Right cardiac atrium (tissue), 5 donors: ENCODE measurements at places on chromosomes 4 and X. TPM values are rescaled to one million over a fixed set of nuclear protein-coding genes. Genes with fewer than 3 reads are reported as not detected.

DNA sequence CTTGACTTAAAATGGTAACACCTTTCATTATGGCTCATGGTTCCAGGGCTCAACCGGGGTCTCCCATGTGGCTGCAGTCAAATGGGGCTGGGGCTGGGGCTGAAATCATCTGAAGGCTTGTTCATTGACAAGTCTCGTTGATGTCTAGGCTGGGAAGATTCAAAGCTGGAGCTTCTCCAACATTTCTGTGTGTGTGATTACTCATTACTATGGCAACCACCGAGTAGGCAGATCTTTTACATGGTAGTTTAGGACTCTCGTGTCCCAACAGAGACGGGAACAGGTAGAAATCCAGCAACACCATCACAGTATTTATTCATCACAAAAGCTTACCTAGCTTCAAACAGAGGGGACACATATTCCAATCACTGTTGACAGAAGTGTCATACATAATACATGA is 7.8 kb downstream of the YTHDC1 start:
- no peak for DNase-seq

- no peak for DNase-seq
Observed at GRCh38 chrX:56833626-56834025, 104.6 kb downstream of the NBDY start.

DNA sequence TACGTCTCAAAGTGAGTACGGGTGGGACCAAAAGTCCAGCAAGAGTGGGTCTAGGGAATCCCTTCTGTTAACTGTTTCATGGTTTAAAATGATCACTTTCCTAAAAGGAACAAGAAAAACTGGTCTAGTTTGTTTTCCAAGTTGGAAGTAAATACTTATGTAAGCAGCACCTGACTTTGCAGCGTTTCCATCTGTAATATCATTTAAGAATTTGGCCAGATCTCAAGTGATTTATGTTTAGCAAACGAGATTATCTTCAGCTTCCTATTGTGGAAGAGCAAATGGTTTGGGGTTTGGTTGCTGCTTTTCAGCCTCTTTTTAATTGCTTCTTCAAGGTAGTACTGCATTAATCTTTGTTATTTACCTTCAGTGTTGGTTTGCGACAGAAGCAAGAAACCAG is 50.4 kb downstream of the FHIP1A start:
- DNase-seq, result no peak

DNA sequence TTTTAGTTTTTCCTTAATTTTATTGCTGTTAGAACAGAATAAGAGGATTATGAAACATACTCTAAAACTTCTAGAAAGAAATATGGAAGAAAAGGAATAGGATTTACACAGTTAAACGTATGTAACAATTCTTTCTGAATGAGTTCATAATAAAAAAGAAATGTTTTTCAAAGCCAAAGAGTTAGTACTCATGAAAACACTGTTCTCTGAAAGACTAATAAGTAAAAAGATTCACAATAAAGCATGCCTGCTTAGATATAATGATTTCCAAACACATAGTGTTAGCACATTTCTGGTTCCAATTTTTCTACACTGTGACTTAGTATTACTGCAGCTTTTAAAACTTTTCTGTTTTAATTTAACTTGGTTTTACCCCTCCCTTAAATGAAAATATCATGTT is 49.8 kb upstream of the PRSS48 start:
- no peak for DNase-seq

DNA sequence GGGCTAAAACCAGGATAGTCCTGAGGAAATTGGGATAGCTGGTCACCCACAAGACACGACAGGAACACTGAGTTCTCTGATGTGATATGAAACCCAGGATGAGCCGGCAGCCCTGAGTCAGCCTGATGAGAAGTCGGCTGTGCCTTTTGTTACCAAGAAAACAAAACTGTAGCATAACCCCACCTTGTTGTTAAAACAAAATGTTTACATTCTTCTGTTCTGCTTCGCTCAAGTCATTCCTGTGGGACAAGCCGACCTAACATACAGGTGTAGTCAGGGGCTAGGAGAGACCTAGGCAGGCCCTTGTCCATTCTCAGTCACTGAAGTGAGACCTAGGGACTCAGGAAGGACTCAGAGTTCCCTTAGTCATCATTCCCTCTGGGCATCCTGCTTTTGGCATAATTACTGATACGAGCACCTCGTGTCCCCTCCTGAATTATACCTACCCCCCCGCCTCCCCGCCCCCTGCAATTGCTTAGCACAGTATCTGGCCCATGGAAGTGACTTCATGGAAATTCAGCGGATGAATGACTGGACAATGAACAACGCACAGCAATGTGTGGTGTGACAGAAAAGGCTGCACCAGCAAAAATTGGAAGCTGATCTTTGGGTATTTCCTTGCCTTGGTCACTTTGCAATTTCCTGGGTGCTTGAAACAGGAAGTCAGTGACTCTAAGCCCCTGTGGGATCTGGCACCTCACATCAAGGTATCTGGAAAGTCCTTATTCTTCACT is 31.9 kb upstream of the TLR2 start:
- no peak for DNase-seq

- no peak for DNase-seq
Observed at GRCh38 chrX:54675762-54676161, 122.3 kb downstream of the ITIH6 start.

DNA sequence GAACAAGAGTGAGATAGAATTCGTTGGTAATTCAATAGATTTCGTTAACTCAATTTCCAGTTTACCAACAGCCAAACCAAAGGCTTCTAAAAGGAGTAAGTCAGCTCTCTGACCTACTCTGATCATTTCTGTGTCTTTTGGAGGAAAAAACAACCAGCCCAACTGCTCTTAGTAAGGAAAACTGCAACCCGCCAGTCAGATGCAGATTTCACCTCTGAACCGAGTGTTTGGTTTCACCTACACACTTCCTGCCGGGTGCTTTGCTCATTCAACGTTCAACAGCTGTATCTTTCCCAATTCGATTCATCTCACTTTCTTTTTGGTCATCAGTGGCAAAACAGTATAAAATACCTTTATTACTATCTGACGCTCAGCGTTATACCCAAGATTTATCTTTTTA is 24.5 kb downstream of the TMSB4X start:
- no peak for DNase-seq

DNA sequence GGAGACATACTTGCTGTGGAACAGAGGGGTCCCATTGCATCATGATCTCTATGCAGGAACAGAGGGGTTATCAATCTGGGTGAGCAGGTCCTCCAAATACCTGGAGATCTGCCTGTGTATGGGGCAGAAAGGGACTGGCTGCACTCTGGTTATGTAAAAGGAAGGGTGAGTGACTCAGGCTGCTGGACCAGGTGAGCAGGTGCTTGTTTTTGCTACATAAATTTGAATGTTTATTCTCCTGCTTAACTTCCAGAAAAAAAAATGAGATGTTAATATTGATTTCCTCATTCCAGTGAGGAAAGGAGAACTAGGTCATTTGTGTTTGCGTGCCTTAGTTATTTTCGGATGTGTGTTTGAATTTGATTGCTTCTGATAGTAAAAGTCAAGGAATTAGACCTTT is 225.8 kb upstream of the TRAM1L1 start:
- no peak for DNase-seq

DNA sequence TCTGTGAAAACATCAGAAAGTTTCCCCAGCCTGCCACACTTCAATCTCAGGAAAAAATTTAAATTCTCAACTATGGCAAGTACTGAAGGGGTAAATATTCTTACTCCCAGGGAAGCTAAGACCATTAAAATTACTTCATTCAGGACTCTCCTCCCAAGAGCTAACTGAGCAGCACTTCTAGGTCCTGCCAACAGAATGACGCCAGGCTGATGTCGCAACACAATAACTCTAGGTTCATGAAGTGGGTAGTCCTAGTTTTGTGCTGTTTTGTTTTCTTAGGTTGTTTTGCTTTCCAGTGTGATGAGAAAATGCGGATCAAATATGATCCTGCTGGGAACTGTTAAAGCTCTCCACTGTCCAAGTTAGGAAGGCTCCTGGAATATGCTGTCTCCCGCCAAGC is 180.0 kb downstream of the NKX6-1 start:
- DNase-seq, result no peak

- no peak for DNase-seq
Observed at GRCh38 chrX:78307665-78308064, 19.7 kb downstream of the CYSLTR1 start.

DNA sequence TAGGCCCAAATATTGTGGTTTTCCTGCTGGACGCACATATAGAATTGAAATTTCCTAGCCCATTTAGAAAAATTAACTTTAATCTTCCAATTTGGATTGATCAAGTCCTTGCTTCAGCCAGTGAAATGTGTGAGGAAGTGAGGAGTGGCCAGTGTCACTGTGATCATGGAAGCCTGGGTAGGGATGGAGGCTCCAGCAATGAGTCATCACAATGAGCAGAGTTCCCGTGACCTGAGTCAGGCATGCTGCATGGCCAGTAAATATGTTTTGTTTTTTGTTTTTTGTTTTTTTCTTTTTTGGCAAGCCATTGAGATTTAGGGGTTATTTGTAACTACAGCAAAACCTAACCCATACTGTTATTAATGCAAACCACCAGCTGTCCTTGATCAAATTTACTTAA is 52.1 kb downstream of the IDS start:
- DNase-seq, result no peak

- DNase-seq, result no peak
Observed at GRCh38 chr4:129345609-129346008, 249.7 kb downstream of the C4orf33 start.

DNA sequence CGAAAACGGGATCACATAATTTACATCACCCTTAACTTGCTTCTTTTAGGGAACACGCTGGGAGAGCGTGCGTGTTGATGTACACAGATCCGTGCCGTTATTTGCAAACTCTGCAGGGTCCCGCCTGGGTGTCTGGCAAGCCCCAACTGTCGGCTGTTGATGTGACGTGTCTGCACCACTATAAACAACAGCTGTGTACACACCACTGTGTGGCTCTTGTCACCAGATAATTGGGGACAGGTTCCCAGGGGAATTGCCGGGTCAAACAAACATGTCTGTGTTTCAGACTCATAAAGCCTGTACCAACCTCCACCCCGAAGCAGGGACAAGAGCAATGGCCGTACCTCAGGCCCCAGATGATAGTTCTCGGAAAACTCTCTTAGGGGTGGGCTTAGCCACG is 105.0 kb upstream of the AFAP1 start:
- no peak for DNase-seq

DNA sequence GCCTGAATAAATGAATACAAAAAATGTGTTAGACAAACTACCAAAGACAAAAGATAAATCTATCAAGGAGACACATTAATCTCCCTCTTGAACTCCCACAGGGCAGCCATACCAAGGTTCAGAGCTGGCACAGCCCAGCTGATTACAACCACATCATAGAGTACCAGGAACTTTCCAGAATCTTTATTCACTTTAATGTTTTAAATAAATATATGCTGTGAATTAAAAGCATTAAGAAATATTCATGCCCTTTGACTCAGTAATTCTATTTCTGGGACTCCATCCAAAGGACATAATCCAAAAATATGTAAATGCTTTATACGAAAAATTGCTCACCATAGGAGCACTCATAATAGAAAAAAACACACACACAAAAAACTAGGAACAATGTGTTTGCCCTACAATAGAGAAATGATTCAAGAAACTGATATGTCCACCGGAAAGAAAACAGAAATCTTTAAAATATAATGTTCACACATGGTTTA is 126.0 kb downstream of the LDB2 start:
- DNase-seq, result no peak

DNA sequence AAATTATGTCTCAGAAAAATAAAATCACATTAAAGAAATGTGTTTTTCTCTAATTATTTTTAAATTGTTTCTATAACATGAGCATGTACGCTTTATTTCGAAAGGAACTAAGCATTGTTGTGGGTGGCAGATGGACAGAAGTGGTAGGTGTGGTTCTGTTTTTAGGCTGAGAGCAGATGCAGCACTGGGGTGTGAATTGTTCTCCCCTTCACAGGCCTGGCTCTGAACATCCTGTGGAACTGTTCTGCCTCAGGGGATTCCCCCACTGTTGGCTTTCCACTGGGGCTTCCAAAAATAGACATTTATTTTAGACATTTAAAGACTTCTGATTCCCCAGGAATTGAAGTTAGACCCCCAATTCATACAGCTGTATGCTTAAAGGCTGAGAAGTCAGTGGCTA is 41.9 kb upstream of the PDHA2 start:
- no peak for DNase-seq

DNA sequence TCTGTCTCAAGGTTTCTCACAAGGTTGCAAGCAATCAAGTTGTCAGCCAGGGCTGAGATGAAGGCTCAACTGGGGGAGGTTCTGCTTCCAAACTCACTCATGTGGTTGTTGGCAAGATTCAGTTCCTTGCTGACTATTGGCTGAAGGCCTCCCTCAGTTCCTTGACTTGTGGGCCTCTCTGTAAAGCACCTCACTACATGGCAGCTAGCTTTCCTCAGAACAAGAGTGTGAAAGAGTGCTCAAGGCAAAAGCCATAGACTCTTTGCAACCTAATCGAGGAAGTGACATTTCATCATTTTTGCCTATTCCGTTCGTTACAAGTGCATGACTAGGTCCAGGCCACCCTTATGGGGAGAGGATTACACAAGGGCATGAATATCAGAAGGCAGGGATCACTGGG is 52.0 kb downstream of the CXorf58 start:
- no peak for DNase-seq

DNA sequence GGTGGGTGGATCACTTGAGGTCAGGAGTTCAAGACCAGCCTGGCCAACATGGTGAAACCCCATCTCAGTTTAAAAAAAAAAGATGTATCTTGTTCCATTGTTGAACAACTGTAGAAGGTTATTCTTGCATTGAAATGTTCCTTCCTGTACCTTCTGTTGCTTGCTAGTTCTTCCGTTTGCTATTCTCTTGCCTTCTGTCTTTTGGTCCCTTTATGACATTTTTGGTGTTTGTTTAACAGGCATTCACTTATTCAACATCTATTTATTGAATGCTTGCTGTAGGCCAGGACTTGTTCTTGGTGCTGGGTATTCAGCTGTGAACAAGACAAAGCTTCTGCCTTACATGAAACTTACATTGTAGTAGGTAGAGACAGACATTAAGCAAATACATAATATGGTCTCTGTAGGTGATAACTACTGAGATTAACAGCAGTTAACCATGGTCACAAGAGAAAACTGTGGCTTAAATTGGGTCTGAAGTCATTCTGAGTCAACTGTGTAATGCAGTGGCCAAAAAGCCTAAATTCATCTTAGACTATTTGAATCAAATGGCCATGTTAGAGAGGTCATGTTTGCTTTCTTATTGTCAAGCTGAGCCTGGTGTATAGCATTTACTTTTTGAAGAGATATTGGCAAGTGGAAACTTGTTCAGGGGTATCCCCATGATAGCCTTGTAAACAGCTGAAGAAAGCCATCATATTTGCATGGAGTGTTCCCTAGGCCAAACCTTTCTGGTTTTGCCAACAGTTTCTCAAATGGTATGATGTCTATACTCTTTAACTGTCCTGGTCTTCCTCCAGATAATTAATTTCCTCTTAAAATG is 35.6 kb downstream of the GAB1 start:
- no peak for DNase-seq

- DNase-seq, result no peak
Observed at GRCh38 chr4:155509555-155509954, 132.8 kb upstream of the MAP9 start.

ADRA2C gene
- total RNA-seq, result 3.4 TPM

DCAF12L2 gene
- 0.26 TPM for total RNA-seq

SUPT20HL1 gene
- not detected for total RNA-seq

EDA2R gene
- total RNA-seq, result 0.43 TPM

NAT8L gene
- 2.9 TPM for total RNA-seq

SPIN2A gene
- 0.42 TPM for total RNA-seq

RHOXF1 gene
- total RNA-seq, result not detected
